Right renal pelvis (tissue), 4 donors: ENCODE measurements at places on chromosomes 1 and 21.

GRCh38 chr1:160741612-160742348, 2.7 kb downstream of the SLAMF7 start:
- no peak for DNase-seq

DNA sequence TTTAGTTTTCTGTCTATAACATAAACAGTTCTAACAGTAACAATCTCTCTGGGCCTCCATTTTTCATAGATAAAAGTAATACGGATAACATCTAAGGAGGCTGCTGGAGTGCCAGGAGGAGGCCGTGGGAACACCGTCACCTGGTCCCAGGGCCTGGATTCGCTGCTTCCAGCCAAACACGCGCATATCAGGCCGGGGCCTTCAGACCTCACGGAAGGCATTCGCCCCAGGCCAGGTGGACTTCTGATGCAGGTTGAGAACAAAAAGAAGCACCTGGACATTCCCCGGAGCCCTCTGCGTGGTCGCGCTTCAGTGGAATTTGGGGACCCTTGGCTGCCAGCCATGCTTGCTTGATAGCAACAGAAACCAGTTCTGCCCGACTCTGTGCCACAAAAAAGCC, 113.1 kb upstream of the GUCA2B start:
- DNase-seq = no peak

DNA sequence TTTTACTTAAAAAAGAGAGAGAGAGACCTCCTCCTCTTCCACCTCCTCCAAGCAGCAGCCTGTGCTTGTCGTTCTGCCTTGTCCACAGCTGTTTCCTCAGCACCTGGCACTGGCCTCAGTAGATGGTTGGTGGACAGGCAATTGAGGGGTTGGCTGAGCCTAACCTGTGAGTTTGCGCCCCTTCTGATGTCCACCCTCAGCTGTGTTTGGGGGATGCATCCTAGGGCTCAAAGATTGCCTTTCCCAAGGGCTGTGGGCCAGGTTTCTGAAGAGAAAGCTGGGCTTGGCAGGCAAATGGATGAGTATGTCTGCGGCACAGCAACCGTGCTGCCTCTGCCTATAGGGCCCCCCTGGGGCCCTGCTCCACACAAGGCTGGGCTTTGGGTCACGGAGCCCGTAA, 35.1 kb upstream of the KDM4A start:
- no peak for DNase-seq

DNA sequence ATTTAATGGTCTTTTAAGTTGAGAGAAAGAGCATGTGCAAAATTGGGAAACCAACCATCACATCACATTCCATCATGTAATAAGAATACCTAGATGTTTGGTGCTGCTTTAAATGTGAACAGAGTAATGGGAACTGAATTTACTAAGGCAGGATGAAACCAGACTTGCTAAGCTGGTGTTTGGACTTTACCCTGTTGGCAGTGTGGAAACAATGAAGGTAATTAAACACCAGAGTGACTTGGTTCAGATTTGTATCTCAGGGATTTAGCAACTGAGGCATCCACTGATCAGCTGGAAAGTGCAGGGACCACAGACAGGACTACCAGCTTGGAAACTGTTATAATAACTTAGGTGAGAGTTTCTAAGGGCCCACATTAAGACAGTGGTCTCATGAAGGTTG, 263.4 kb downstream of the OLFM3 start:
- DNase-seq = no peak

GRCh38 chr1:151133018-151133806, 13.2 kb downstream of the SEMA6C start:
- no peak for DNase-seq

DNA sequence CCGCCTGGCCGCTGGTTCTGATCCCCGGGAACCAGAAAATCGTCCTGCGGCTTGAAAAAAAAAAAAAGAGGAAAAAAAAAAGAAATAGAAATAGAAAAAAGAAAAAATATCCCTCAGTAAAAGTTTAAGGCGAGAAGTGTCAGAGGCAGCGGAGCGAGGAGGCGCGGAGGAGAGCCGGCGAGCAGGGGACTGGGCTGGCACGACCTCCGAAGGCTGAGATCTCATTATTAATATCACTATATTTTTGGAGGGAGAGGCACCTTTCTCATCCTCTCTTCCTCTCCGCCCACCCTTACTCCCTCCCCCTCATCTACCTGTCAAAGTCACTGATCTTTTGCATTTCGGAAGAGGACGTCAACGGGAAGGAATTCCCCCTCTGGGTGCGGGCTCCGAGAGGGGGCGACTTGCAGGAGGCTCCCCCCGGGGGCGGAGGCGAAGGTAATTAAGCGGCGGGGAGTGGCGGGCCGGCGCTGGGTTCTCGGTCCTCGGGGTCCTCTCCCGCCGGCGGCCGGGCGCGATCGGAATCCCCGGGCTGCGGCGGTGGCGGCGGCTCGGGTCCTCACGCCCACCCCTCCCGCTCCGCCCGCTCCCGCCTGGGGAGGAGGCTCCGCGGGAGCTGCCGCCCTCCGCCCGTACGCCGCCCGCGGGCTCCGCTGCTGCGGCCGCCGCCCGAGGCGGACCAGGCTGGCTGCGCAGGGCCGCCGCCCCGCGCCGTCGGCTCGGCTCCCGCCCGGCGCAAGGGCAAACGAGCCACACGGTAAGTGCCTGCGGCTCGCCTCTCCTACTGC, at the start of gene NTNG1:
NTNG1 (plus strand) TSS at position 337 of the 788 bp plus-strand sequence.
- no peak for DNase-seq

DNA sequence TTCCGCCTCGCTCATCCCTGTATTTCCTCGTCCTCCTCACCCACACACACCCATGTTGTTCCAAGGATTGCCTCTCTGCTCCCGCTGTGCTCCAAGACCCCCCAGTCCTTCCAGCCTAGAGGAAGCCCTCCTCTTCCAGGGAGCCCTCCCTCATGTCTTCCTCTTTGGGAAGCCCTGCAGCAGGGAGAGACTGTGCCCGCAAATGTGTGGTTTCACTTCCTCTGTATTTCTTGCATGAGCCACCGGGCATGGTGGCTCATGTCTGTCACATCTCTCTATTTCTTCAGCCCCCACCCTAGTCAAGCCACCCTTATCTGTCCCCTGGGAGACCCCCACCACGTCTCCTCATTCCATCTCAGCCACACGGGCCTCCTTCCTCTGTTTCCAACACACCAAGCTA, 57.5 kb upstream of the PAX7 start:
- no peak for DNase-seq

DNA sequence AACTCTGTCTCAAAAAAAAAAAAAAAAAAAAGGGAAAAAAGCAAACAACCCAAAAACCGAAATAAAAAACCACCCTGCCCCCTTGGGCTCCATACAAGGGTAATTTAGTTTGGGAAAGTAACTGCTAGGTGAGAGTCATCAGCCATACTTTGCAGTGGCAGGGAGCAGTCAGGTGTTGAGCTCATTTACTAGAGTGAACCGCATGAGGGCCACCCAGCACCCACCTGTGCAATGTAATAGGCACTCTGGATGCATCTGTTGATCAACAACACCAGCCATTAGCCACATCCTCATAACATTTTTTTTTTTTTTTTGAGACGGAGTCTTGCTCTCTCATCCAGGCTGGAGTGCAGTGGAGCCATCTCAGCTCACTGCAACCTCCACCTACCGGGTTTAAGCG, 9.1 kb downstream of the INAVA start:
- DNase-seq = no peak

DNA sequence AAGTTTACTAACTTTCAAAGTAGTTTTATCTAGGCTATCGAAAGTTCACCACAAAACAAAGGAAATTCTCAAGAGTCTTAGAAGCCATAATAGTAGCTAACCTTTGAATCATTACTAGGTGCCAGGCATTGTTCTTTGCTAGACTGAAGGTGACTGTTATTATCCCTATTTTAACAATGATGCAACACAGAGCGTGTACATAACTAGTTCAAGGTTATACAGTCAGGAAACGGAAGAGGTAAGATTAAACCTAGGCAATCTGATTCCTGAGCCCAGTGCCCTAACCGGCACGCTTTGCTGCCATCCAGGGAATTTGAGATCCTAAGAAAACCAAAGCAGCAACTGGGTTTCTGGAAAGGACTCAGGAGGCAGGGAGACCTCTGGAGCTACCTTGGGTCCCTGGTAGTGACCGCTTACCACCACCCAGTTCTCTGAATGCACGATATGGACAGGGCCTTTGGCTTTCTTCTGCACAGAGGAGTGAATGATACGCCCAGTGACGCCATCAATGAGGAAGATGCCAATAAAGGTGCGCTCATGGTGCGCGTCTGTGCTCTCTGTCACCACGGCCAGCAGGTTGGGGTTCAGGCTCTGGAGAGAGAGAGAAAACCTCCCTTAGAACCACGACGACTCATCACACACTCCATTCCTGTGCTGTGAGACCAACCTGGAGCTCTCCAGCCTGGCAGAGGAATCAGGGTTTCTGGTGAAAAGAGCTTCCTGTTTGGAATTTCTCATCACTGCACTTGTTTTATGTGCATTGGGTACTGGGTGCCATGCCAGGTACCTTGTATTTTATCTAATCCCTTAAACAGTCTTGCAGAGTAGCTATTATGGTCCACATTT, 13.1 kb upstream of the UBR4 start:
- DNase-seq = no peak

- DNase-seq = no peak
These were observed 6.9 kb upstream of the CDC42BPA start for GRCh38 chr1:227325156-227325555.

DNA sequence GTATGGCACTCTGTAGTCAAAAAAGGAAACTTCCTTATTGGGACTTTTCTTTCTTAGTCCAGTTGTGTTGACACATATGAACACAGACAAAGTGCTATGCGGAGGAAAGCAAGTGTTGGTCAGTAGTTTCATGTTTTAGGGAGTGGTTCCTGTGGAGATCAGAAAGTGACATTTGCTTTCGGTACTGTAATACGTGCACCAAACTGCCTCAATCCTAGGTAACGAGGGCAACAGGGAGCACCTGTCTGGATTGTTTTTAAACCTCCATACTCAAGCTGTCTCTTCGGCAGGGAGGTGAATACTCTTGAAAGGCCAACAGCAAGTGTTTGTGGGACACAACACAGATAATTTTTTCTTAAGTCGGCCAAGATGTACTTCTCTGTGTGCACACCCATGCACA, 9.1 kb downstream of the RHOU start:
- DNase-seq = no peak
